Central memory CD4-positive, alpha-beta T cell (primary cell): ENCODE measurements at places on chromosomes 12 and 14.

GRCh38 chr12:47360093-47360480 lies 280.3 kb upstream of the AMIGO2 start:
- no peak for DNase-seq

GRCh38 chr12:4228122-4228580 lies 45.4 kb upstream of the CCND2 start:
- DNase-seq: no peak

DNA sequence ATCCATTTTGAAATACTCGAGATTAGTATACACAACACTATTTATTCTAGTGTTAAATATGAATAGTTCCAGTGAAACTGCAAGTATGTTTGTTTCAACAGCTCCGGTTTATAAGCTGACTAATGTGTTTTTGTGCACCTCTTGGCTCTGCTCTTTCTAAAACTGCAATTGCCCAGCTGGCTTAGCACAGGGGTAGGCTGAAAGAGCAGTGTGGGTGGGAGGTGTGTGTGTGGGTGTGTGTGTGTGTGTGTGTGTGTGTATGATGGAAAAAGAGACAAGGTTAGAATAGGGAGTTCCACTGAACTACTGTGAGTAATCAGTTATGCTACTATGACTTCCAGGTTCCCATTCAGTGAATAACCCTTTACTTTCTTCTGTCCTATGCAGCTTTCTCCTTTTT lies 37.8 kb upstream of the DDHD1 start:
- DNase-seq: no peak

DNA sequence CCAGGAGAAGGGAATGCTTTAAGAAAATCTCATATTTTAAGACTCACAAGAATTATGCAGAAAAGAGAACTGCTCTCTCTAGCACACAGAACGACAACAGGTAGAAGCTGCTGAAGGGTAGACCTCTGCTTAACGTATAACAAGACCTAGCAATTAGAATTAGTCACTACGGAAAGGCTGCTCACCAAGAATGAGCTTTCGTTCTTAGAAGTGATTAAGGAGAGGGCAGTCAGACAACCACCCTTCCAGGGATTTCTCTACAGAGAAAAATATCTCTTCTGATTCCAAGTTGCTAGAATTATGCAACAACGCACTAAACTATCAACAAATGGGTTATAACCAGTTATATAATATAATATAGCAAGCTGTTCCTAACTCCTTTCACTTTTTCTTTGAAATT lies 18.6 kb downstream of the LRIG3 start:
- no peak for DNase-seq

DNA sequence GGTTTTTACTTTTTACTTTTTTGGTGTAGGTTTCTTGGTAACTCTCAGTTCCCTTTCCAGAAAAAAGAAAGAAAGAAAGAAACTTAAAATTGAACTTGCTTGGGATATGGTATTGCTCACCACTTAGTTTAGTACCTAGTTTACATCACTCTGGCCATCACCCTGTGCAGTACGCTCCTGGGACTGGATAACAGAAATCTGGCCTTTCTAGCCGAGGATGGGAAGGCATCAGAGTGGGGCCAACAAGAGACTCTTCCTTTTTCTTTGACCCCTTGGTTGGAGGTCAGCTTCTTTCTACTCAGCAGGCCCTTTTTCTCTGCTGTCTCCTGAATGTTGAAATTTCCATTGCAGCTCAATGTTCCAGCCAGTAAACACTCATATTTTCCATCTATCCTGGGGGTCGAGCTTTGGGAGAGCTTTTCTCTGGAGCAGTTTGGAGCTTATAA lies 156.6 kb downstream of the TGFB3 start:
- DNase-seq: no peak

GRCh38 chr12:42568952-42569915 lies 20.3 kb downstream of the PRICKLE1 start:
- DNase-seq: no peak

DNA sequence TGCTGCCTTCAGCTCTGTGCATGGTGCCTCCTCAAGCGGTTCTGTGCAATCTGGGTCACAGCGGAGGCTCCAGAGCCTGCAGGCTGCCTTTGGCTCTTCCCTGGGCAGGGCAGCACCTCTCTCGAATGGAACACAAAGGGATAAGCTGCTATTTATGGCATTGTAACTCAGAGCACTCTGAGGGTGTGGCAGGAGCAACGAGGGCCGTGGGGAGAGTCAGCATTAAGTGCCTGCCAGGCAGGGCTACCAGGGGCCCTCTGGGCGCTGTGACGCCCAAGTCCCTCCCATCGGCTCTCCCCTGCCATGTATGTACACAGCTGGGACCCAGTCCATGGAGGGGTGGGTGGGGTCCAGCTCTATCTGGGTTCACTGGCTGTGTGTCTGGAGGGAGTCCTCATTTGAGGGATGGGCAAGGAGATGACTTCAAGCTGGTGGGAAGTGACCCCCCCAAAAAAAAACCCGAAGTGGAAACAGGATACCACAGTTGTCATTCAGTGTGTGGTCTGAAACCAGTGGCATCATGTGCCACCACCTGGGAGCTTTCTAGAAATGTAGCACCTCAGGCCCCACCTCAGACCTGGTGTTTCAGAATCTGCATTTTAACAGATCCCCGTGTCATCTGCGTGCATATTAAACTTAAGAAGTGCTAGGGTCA lies 44.0 kb upstream of the OAS1 start:
- no peak for DNase-seq

GRCh38 chr12:99232324-99232723 lies 415.2 kb upstream of the GARIN6 start:
- DNase-seq: no peak

GRCh38 chr12:129486931-129487330 lies 416.9 kb downstream of the TMEM132D start:
- DNase-seq: no peak

DNA sequence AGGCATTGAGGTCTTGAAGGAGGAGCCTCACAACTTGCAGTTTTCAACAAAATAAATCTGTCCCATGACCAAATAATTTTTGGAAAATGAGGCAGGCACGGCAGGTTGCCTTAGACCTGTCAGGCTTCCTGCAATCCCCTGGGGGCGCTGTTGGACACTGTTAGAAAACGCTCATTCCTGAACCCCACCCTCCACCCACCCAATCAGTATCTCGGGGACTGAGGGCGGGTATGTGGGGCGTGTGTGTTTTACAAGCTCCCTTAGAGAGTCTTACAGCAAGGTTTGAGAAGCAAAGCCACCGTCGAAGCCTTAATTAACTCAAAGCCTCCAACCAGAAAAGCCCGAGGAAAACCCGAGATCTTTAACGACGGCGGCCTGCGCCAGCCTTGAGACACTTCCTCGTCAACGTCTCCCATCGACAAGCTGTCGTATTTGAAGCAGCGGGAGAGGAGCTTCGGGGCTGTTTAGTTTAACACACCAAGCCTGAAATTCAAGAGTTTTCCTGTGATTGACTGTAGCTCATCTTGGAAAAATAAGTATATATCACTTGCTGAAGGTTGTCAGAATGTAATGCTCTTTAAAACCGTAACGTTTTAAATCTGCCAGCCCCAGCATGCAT lies 123.0 kb downstream of the GLT1D1 start:
- no peak for DNase-seq

GRCh38 chr12:23640754-23641153 lies 308.7 kb downstream of the SOX5 start:
- no peak for DNase-seq

GRCh38 chr14:101347893-101348777 lies 213.2 kb upstream of the DIO3 start:
- DNase-seq: no peak

DNA sequence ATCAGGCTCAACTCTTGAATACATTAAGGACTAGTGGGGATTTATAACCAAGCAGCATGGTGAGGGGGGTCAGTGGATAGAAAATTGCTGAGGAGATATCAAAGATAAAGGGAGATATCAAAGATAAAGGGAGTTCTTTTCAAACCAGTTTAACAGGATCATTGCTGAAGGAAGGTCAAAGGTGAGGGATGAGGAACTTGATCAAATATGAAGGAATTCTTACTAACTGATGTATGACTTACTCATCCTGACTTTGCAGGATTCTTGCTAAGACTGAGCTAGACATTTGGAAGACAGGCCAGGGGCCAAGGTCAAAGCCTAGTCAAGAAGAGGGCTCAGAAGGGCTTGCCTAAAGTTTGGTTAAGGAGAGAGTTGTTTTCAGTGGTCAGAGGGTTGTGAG lies 4.8 kb downstream of the ABHD4 start:
- DNase-seq: no peak

DNA sequence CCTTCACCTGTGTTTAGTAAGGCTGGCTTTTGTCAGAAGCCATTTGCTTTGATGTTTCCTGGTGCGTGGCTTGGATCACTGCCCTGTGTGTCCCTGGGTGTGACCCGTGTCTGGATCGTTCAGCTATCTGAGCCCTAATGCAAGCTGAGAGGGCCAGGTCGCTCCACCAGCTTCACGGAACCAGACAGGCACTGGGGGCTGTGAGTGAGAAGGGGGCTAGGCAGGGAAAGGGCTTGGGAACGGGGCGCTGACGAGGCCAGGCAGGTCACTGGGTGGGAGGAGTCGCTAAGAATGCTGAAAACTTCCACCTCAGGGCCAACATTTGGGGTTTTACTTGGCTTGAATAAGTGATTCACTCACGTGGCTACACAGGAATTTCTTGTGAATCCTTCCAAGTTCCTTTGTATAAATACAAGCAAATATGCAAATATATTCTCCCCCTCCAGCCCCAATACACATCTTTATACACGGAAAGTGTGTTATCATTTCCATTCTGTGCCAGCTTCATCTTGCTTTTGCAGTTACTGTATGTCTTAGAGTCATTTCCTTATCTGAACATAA lies 24.2 kb upstream of the MMP17 start:
- no peak for DNase-seq

DNA sequence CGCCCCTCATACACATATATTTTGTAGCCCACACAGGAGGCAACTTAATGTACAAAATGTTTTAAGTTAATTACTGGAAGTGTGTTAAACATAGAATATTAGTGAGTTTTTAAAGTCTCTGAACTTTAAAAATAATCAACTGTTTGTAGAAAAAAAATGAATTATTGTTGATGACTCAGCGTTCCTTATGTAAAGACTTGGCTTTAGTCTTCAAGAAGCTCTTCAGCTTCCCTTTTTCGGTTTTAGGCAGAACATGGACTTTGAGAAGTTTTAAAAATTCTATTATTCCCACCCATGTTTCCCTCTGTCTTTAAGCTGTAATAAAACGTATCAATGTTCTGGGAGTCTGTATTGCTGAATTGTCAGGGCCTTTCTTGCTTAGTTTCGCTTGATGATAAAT lies 269.5 kb downstream of the FBXL14 start:
- DNase-seq: no peak

DNA sequence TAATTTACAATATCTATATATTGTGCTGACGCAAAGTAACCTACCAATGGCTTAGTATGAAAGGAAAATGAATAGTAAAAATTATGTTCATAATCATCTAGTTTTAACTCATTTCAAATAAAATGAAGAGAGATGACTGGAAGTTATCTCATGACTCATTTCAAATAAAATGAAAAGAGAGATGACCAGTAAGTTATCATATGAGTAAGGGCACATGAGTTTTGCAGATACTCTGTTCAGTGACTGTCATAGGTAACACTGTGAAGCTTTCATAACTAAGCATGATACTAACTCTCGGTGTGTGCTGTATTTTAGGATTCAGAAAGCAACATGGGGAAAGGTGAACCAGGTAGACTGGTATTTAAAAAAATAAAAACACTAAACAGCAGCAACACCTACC lies 364.5 kb upstream of the DIO2 start:
- DNase-seq: no peak

- DNase-seq: no peak
These were observed 12.3 kb upstream of the LBHD2 start for GRCh38 chr14:103071544-103072251.

- DNase-seq: no peak
These were observed 220.1 kb upstream of the PDE3A start for GRCh38 chr12:20148241-20148640.

DNA sequence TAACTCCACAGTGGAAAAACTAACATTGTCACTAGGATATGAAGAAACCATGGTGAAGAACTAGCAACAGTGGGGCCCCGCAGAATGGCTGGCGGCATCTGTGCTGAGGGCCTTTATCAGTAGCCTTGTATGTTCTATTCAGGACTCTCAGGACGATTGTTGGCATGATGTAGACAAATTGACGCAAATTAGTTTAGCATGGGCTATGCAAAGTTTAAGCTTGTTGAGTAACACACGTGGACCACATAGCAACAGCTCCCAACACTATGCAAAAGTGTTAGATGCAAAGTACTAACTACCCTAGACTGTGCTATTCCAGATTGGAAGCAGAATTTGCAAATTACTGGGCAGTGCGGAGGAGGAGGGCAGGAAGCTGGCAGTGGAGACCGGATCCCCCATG lies 38.2 kb upstream of the TMEM263 start:
- no peak for DNase-seq

DNA sequence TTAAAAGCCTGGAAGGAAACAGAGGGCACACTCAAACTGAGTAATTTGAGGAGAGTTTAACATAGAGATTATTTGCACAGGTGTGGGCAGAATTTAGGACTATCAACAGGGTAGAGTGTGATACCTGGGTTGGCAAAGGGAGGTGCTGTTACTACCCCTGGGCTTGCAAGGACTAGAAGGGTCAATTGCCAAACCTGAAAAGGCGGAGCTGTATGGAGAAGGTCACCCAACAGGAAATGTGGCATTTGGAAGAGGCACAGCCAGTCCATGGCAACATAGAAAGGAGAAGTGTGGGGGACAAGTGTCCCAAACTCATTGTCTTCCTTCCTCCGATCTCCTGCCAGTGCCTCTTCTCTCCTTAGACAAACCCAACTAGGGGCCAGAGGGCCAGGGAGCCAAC lies 21.6 kb upstream of the MED13L start:
- DNase-seq: no peak

DNA sequence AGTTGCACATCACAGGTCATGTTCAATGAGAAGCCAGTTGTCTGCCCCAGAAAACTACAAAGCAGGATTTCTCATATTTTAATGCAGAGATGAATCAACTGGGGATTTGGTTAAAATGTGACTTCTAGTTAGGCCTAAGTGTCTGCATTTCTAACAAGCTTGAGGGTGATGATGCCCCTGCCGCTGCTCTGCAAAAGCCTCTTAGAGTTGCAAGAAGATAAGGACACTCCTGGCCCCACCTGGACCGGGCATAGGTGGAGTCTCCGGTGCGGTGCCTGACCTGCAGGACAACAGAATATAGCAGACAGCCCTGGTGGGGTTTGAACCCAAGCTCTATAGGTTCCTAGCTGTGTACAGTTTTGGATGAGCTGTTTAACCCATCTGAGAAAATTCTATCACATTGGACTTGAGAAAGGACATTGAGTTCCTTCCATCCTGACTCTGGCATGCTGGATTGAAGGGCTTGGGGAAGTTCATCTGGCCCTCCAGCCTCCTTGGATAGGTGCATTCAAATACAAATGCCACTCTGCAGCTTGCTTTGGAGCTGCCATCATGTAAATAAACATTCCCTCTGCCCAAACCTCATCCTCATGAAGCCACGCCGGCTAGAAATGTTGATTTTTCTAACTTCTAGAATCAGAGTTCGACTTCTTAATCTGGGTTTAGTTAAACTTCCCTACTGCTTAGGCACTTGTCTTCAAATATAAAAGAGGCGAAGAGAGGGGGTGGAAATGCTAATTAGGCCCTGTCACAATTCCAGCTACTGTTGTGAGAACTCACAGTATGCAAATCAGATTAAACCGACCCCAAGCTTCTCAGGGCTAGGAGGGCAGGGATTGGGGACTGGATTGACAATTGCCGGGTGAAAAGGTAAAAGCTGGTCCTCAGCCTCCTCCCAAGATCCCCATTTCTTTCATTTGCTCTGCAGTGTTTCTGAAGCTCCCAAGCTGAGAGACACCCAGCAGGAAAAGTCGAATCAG lies 1225.6 kb downstream of the VRK1 start:
- DNase-seq: no peak
